ENCODE measurements at places on chromosomes 7 and 10.

GRCh38 chr7:129553899-129554461 lies 51.6 kb downstream of the SMKR1 start:
- DNase-seq: no peak

- DNase-seq: no peak
These were observed 84.1 kb downstream of the PTPRE start for GRCh38 chr10:127990846-127991542.

- DNase-seq: no peak
These were observed 105.9 kb downstream of the CPEB3 start for GRCh38 chr10:92184977-92185376.

GRCh38 chr10:119199231-119199992 lies 8.0 kb upstream of the GRK5 start:
- peak; percentile 27 for DNase-seq

- DNase-seq: no peak
These were observed 8.8 kb downstream of the ADAP1 start for GRCh38 chr7:945556-946255.

DNA sequence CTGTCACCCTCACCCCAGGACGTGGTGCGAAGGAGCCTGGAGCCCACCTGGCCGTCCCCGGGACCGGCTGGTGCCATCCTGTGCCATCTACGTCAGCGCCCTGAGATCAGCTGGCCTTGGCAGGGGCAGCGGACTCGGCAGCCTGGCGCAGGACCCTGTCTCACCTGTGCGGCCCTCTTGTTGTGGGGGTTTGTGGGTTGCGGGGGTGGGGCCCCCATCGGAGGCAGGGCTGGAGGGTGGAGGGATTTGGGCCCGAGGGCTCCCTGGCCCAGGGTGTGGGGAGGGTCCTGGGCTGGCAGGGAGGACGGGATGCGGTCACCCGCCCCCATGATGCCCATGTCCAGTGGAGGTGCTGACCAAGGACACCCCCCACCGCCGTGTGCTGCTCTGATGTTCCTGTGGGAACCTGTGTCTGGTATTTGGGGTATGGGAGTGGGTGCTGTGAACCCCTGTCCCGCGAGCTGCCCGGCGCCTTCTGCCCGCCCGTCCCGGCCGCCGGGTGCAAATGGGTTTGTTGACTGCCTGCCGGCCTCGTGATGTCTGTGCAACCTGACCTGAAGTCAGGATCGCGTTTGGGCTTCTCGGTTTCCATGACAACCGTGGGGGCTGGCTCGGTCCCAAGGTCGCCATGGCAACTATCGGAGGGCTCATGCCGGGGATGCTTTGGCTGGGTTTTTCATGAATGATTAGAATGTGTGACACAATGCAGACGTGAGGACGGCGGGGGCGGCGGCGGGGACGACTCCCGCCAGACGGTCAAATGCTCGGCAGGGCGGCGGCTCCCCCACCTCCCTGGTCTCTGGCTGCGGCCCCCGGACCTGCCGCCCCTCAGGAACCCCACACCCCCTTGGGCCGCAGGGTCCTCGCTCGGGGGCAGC lies 7.3 kb downstream of the MAFK start:
- no peak for DNase-seq

GRCh38 chr10:69839696-69840345 lies 38.1 kb downstream of the COL13A1 start:
- DNase-seq: no peak

DNA sequence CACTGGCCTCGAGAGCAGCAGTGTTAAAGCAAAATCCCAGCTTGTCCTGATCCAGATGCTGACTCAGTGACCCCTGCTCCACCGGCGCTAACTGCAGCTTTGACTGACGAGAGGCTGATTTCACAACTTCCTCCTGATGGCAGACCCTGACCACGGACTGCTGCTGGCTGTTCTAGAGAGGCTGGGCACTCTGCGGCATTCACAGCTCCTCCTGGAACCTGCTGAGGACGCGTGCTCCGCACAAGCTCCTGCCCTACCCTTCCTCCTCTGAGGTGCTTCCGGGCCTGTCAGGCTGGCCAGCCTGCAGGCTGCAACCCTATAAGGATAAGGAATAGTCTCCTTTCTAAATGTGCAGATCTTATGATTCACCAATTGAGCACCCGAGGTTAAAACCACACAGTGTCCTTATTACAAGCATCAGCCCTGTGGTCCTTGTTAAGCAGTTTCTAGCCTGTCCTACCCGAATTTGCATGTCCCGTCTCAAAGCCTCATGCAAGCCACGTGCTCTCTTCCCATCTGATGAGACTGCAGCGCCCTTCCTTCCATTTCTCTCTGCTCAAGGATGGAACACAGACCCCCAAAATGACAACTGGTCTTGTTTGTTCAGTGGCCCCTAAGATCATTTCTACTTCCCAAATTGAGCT lies 35.5 kb upstream of the NCAPG2 start:
- no peak for DNase-seq

DNA sequence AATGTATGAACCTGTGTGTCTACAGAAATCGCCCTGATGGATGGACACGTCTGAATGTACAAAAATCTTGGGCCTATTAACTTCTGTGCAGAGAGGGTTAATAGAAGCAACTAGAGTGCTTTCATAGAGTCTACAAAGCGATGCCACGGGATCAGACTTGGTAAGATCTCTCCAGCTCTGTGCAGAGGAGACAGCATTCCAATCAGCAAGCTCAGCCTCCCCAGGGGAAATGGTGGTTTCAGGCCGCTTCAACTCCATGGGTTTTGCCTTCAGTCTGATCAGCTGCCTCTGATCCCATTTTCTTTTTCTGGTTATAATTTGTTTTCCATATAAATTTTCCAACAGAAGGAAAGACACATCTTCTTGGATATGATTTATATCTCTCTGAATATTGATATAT lies 35.1 kb upstream of the COBL start:
- no peak for DNase-seq

DNA sequence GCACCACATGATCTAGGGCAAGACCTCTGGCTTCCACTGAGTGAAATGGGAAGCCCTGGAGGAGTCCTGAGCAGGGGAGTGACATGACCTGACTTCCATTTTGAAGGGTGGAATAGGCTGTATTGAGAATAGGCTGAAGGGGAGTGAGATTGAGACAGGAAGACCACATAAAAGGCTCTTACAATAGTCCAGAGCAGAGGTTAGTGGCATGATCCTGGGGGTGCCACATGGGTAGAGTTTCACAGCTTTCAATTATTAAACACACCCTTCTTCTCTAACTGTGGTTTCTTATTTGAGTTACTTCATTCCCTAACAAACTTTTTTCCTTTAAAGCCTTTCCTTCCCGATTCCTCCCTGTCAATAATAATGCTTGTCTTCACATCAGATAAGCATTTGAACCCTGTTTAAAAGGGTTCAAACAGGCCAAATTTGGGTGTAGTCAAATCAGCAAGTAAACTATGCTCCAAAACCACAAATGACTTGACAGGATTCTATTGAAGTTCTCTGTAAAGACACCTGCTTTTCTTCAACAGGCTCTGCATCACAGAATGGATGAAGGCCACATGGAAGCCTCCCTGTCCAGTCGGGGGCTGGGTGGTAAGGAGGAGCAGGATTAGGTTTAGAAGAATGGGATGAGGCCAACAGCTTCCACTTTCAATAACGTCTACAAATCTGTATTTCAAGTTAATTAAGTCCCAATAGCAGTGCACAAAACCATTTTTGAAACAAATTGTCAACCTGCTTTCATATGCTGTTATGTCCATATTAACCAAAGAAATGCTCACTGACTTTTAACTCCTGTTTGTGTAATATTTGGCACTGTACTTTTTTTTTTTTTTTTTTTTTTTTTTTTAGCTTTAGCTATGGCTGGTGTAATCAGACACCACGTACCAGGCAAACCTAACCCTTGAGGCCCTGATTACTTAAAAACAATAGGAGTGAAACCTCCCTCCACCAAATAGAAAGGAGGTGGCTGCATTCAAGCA lies 131.9 kb downstream of the NRCAM start:
- DNase-seq: no peak

GRCh38 chr7:19333706-19334105 lies 188.5 kb upstream of the FERD3L start:
- DNase-seq: no peak

DNA sequence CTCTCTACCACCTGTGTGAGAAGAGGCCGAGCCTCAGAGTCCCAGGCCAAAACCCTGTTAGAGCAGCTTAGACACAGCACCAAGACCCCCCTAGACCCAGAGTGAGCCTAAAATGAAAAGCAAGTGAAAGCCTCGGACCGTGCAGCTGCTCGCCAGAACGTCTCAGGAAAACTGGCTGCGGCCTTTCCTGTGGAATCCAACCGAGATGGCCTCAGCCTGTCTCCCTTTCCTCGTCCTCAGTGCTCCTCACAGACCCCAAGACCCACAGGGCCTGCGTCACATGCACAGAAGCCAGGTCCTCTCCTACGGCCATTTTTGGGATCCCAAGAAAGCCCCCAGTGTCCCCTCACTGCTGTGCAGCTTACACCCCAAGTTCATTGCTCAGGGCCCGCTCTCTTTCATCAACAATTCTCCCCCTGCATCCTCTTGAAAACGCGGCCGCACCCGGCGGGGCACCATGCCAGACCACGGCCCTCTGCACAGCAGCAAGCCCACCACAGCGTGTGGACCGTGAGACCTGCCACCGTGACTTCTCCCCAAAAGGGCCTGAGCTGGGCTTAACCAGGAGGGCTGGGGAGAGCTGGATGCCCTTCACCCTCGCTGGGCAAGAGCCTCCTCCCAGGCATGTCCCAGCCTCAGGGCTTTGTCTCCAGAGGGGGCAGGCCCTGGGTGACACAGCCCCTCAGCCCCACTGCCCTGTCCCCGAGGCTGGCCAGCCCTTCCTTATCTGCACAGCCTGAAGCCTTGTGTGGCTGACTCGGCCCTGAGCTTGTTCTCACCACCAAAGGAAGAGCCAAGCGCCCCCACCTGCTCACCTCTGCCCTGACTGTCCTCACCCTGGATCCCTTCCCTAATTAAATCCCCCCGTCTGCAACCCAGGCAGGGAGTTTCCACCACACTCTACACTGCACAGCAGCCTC lies 142.9 kb downstream of the PTPRN2 start:
- no peak for DNase-seq

GRCh38 chr7:2814186-2814945 lies 29.7 kb downstream of the GNA12 start:
- DNase-seq: no peak

GRCh38 chr7:49773218-49773935 lies at the start of gene VWC2:
VWC2 (plus strand) TSS chr7:49773638; CDS start chr7:49775436, 1,798 bp downstream.
- no peak for DNase-seq

- DNase-seq: no peak
These were observed 7.8 kb downstream of the LIPF start for GRCh38 chr10:88672041-88672440.

DNA sequence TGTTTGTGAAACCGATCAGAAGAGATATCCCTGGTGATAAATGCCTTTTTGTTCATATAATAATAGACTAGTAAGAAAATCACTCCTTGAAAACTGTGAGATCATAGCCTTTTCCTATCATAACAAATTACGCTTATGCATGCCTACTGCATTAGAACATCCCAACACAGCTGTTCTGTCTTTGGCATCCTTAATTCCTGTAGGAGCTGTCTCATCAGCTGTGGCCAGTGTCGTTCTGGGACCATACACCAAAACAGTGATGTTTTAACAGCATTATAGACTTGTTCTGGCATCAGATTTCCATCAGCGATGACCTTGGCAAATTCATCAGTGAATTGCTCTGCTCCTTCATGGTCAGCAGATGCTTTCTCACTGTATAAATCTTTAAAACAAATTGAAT lies 423.6 kb upstream of the LRGUK start:
- DNase-seq: no peak

- DNase-seq: no peak
These were observed 372.4 kb downstream of the SFMBT2 start for GRCh38 chr10:7038416-7038815.

DNA sequence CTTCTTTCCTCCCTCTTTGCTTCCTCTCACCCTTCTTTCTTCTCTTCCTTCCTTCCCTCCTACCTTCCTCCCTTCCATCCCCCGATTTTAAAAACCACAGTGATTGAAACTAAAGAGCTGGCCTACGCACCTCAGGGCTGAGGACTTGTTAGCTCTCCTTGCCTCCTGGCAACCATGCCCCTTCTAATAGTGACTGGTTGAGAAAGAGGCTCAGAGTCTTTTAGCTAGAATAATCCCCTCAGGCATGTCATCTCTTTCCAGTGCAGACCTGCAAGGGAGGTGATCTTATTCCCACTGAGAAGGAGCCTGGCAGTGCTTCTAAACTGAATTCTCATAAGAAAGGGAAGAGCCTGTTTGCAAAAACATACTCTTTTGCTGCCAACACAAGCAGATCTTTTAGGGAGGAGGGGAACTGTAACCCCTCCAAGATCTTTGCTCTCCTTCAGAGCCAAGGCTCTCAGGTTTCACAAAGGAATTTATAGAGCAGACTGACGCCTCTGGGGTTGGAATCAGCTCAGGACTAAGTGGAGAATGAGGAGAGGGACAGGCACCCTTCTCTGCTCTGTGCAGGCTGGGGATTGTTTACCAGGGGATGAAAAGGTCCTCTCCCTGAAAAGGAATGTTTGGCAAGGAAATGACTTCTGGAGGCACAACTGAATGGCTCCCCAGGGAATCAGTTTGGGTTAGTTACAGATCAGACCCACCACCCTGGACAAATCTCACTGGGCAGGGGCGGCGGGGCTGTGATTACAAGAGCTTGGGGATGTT lies 9.4 kb upstream of the ANKRD1 start:
- no peak for DNase-seq

DNA sequence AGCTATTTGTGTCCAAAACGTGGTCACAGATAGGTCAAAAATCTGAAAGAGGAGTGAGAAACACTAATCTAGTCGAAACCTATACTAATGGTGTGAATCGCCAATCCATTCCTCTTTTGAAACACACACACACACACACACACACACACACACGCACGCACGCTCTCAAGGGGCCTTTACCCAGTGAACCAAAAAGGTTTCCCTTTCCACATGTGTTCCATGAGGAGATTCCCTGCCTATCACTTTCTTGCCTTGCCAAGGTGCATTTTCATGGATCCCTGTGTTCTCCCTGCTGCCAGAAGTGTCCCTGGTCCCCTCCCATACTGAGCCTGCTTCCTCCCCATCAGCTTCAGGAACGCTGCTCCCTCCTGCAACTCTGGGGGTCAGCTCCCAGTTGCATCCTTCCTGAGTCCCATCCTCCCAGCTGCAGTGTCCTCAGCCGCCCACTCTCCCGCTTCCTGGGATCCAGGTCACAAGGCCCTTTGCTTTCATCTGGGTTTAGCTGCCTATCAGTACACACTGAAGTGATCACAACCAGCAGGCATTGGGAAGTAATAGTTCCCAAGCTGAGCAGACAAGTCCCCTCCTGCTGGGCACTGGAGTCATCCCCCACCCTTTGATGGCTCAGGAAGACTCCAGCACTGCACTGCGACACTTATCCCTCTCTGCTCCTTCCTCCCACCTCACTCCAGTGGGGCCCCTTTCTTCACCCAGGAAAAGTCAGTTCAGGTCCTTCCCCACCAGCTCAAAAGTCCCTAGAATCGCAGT lies 49.2 kb upstream of the KCNMA1 start:
- no peak for DNase-seq

GRCh38 chr10:77698267-77698931 lies 60.8 kb upstream of the KCNMA1 start:
- no peak for DNase-seq
